Nephron progenitor cell (in vitro differentiated cells): ENCODE measurements at places on chromosomes 11 and 22.
A peak's percentile ranks its signal among the peaks of the same experiment; 100 is the strongest.

DNA sequence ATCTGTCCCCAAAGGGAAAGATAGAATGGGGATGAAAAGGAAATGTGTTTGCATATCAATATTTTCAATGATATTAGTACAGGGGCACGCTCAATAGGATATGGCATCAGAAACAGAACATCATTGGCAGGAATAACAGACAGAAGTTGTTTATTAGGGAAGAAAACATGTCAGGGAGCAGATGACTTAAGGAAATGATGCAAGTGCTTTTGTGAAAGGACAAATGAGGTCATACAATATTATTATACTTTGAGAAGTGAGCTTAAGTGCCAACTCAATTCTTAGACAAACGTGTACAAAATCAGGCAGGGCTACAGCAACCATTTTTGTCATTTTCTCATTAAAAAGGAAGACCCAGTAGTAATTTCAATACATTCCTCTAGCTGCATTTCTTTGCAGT, 388.4 kb downstream of the SOX6 start:
- H3K27ac ChIP-seq, result no peak overlapping the region
- DNase-seq, result no peak
- peaks cover 51% of the 10 kb centered on the region for H3K4me1 ChIP-seq
- no peaks in the 10 kb centered on the region for H3K27me3 ChIP-seq

DNA sequence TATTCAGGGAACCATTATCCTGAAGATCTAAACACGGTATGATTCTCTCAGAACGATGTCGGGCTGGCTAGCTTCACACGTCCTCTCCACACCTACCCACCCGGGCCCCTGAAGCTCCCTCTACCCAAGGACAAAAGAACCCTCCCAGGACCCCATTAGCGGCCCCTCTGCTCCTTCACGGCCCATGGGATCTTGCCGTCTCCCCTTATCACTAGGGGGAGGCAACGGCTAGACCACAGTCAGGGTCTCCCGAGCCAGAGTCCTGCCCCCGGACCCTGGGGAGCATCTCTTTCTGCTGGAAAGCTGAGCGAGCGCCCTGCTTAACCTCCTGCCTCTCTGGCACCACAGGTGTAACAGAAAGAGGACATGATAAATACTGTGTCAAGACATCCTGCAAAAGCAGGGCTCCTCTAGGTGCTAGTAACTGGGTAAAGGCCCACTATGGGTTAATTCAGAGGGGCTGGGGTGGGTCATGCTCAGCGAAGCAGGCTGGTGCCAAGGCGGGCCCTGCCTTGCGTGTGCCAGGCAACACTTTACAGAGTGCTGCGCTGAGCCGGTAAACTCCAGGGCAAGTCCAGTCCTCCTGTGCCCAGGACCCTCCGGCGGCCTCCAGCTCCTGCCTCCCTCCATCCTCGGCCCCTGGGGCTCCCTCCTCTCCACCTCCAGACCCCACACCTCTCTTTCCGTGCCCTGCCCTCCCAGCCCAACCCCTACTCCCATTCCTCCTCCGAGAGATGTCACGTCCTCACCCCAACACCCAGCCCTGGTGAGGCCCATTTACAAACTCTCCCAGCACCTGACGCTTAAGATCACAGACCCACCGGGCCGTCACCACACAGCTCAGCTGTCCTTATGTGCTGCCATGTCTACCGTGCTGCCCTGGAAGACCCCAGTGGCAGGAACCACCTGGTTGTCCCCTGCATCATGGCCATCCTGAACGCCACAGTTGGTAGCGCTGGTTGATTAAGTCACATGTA, 3.0 kb downstream of the TOLLIP start:
- H3K4me3 ChIP-seq, result peak overlapping the region; percentile 38
- peak overlapping the region; percentile 19 for H3K27ac ChIP-seq
- H3K36me3 ChIP-seq, result peaks cover 11% of the 10 kb centered on the region
- H3K4me1 ChIP-seq, result peaks cover 63% of the 10 kb centered on the region

DNA sequence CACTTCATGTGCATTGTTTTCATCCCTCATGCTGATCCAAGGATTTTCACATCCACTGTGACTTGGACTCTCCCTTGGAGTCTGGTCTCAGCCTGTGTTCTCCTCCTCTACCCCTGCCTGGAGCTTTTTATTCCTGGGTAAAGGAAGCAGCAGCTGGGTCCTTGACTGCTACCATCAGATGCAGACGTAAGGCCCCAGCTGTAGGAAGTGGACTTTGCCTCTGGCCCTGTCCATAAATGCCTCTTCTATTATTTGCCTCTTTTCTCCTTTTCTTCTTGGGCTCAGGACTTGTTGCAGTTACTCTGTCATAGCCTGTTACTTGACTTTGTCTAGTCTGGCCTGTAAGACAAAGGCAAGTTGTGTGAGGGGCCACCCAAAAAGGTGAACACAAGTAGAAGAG, 303.8 kb downstream of the NXPE2 start:
- H3K4me3 ChIP-seq, result no peak overlapping the region
- no peaks in the 10 kb centered on the region for H3K36me3 ChIP-seq
- H3K27ac ChIP-seq, result no peak overlapping the region

DNA sequence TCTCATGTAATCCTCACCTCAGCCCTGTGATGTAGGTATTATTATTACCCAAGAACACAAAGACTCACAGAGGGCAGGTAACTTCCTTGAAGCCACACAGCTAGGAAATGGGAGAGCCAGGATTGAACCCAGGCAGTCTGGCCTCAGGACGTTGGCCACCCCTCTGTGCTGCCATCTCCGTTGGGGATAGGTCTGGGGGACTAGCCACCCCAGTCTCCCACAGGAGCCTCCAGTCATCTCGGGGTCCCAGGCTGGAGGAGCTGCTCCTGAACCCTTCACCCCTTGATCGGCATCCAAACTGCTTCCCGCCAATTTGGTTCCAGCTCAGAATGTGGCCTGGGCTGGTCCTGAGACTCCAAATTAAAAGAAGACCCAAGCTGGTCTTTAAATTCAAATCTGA, 10.4 kb upstream of the TCF20 start:
- DNase-seq, result no peak
- H3K27ac ChIP-seq, result no peak overlapping the region
- H3K4me3 ChIP-seq, result no peak overlapping the region
- peaks cover 32% of the 10 kb centered on the region for H3K4me1 ChIP-seq
- no peaks in the 10 kb centered on the region for H3K36me3 ChIP-seq
- peaks cover 58% of the 10 kb centered on the region for H3K27me3 ChIP-seq

GRCh38 chr11:32838505-32839274, 9.0 kb downstream of the PRRG4 start:
- H3K4me3 ChIP-seq, result no peak overlapping the region
- peaks cover 7% of the 10 kb centered on the region for H3K27me3 ChIP-seq
- no peak overlapping the region for H3K27ac ChIP-seq
- no peak for DNase-seq

- no peak for DNase-seq
- H3K4me1 ChIP-seq, result no peaks in the 10 kb centered on the region
- H3K27me3 ChIP-seq, result peaks cover 3% of the 10 kb centered on the region
- no peak overlapping the region for H3K4me3 ChIP-seq
- peaks cover 2% of the 10 kb centered on the region for H3K36me3 ChIP-seq
Measured at GRCh38 chr11:37788141-37788877, 1190.3 kb upstream of the RAG2 start.

DNA sequence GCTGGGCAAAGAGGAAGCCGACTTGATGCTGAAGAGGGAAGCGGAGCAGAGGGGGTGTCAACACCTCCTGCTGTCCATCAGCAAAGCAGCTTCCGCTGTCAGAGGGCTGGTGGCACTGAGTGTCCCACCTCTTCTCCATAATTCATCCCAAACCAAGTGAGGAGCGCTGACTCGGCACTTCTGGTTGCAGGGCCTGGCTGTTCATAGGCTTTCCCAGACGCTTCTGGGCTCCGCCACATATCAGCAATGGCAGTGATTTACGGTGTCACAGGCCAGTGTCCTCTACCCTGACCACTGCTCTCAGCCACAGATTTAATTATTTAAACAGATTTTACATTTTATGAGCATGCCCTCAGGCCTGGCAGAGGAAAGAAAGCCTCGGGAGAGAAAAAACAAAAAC, 70.1 kb upstream of the TENM4 start:
- DNase-seq, result peak; percentile 61
- H3K27me3 ChIP-seq, result peaks cover 7% of the 10 kb centered on the region
- peak overlapping the region; percentile 68 for H3K27ac ChIP-seq
- peak overlapping the region; percentile 45 for H3K4me3 ChIP-seq
- no peaks in the 10 kb centered on the region for H3K36me3 ChIP-seq

GRCh38 chr22:43227239-43227630, 40.3 kb upstream of the TTLL12 start:
- H3K4me1 ChIP-seq, result peaks cover 64% of the 10 kb centered on the region
- peaks cover 22% of the 10 kb centered on the region for H3K27me3 ChIP-seq
- no peak overlapping the region for H3K4me3 ChIP-seq
- peak; percentile 33 for DNase-seq
- H3K27ac ChIP-seq, result no peak overlapping the region

DNA sequence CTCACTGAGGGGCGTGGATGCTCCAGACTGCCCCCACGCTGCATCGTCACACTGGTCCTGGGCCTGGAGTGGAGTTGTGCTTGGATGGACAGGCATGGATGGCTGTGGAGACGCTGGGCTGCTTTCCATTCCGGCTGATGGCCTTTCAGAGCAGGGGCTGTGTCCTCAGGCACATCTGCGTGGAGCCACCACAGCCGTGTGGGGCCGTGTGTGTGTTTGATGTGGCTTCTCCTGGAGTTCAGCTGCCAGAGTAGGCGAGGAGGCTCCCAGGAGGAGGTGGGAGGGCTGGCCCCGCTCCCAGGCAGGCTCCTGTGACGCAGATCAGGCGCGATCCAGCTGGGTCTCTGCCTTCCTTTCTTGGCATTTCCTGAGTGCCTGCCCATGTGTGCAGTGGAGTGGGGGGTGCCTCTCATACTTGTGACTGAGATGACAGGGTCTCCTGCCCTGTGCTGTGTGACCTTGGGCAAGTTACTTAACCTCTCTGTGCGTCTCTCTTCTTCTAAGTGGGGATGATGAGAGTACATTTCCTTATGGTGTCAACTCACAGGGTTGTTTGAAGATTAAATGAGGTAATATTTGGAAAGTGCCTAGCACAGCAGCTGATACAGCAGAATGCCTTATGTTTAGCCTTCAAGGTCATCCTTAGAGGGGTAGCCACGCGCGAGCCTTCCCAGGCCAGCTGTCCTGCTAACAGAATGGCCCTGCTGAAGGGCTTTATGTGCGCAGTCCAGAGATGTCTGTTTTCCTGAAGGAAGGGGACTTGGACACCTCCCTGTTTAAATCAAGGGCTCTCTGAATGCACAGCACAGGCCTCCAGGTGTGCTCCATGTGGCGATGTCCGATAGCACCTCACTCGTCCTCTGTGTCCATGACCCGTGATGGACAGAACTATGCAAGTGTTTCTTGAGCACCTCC, 33.5 kb downstream of the GLB1L2 start:
- peaks cover 5% of the 10 kb centered on the region for H3K36me3 ChIP-seq
- no peak for DNase-seq

GRCh38 chr11:79902493-79902892, 461.7 kb upstream of the TENM4 start:
- no peaks in the 10 kb centered on the region for H3K4me1 ChIP-seq
- H3K36me3 ChIP-seq, result no peaks in the 10 kb centered on the region
- no peak overlapping the region for H3K27ac ChIP-seq
- H3K4me3 ChIP-seq, result no peak overlapping the region
- H3K27me3 ChIP-seq, result peaks cover 8% of the 10 kb centered on the region

DNA sequence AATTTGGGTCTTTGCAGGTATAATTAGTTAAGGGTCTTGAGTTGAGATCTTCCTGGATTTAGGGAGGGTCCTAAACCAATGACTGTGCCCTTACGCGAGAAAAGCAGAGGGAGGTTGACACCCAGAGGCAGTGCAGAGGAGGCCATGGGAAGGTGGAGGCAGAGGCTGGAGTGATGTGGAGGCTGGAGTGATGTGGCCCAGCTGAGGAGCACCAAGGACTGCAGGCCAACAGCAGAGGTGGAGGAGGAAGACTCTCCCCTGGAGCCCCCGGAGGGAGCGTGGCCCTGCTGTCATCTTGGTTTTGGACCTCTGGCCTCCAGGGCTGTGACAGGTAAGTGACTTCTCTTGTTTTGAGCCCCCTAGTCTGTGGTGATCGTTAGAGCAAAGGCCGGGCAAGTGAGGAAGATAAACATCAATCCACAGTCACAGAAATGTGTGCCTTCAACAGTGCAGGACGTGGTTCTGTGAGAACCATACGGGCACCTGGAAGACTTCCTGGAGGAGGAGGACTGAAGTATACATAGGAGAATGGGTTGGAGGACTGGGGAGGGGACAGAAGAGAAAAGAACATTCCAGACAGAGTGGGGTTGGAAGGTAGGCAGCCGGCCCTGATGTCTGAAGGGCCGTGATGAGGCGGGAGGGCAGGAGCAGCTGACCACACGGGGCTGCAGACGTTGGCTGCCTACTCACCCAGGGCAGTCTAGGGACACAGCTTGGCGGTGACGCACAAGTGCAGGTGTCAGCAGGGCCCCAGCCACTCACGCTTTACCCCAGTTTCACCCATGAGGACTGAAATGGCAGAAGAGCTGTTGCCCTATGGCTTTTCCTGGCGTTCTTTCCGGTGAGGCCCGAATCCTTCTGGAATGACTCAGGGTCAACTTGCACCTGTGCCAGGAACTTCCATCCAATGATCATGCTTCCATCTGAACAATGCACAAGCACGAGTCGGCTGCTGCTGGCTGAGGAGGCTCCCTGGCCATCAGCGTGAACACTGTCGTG, 270.2 kb downstream of the CTTN start:
- H3K4me3 ChIP-seq, result no peak overlapping the region
- H3K27me3 ChIP-seq, result peaks cover 35% of the 10 kb centered on the region
- DNase-seq, result no peak
- no peaks in the 10 kb centered on the region for H3K36me3 ChIP-seq

DNA sequence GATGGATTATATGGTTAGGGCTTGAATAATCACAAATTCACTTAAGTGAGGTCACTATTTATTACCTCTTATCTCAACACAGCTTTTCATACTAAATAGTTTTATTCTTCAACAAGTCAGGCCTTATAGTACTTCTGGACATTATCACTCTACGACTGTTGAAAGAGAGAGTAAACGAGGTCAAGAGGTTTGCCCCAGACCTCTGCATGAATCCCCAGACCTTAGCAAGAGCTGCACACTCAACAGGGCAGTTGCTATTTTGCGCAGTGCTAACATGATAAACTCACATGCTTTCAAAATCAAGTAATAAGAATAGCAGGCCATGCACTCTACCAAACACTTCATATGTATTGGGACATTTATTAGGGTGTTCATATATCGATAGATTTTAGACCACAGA, 60.5 kb downstream of the DDI1 start:
- no peak overlapping the region for H3K4me3 ChIP-seq
- no peak overlapping the region for H3K27ac ChIP-seq
- DNase-seq, result no peak
- no peaks in the 10 kb centered on the region for H3K36me3 ChIP-seq

DNA sequence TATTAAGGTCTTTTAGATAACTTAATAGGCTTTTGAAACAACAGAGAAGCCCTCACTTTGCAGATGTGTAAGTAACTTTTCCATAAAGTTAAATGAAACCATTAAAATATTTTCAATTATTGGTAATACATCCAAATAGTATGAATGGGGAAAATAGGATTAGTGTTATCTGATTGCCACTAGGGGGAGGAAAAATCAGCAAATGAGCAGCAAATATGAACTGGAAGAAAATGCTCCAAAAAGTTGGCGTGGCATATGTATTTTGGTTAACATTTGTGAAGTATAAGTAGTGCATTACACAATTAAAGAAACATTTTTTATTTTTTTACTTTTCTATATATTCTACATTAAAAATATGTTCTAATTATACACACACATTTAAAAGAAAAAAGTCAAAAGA, 259.8 kb upstream of the ANO5 start:
- no peaks in the 10 kb centered on the region for H3K27me3 ChIP-seq
- no peaks in the 10 kb centered on the region for H3K36me3 ChIP-seq
- H3K4me3 ChIP-seq, result no peak overlapping the region
- DNase-seq, result no peak
- no peak overlapping the region for H3K27ac ChIP-seq
- H3K4me1 ChIP-seq, result peaks cover 8% of the 10 kb centered on the region
